Prostate gland (tissue), 2 donors: ENCODE measurements at places on chromosomes 1 and 21. TPM values are rescaled to one million over a fixed set of nuclear protein-coding genes. Genes with fewer than 3 reads are reported as not detected.
A peak's percentile ranks its signal among the peaks of the same experiment; 100 is the strongest.

GRCh38 chr1:58397187-58397820, 149.2 kb downstream of the OMA1 start:
- H3K36me3 ChIP-seq, result no peaks in the 10 kb centered on the region
- H3K27me3 ChIP-seq, result no peaks in the 10 kb centered on the region
- no peaks in the 10 kb centered on the region for H3K4me1 ChIP-seq
- no peak overlapping the region for H3K27ac ChIP-seq

DNA sequence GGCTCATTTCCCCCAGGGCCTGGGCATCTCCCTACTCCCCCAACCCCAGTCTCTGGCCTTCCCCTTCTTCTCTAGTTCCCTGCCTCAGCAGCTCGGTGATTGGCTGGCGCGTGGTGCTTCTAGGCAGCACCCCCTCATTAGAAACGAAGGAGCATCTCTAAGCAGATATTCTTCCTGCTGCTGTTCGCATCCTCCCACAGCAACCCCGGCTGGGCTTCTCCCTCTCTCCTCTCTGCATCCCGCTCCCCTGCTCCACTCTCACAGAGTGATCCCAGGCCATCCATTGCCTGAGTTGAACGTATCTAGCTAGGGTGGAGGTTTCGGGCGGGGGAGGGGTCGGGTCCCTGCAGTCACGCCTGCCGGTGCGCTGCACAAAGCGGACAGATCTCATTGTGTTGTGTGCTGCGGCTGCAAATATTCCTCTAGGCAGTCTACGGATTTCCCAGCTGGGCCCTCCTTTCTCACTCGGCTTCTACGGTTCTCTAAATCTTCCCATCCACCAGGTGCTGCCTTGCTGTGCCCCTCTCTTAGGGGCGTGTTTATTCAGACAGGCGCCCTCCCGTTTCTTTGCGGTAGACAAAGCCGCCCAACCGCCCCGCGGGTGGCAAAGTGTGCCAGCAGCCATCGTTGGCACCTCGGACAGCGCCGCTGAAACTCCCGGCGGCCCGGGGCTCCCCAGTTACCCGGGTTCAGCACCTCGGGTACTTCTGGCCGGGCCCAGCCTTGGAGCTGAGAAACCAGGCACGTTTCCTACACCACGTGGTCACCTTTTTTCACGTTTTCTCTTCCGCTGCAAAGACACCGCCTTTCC, 2.2 kb downstream of the CACNA1E start:
- peaks cover 23% of the 10 kb centered on the region for H3K27me3 ChIP-seq
- no peaks in the 10 kb centered on the region for H3K36me3 ChIP-seq
- H3K27ac ChIP-seq, result no peak overlapping the region
- DNase-seq, result no peak
- H3K4me1 ChIP-seq, result no peaks in the 10 kb centered on the region

GRCh38 chr21:38989379-38989744, 183.6 kb downstream of the ETS2 start:
- peaks cover 25% of the 10 kb centered on the region for H3K4me1 ChIP-seq
- H3K36me3 ChIP-seq, result no peaks in the 10 kb centered on the region
- H3K4me3 ChIP-seq, result no peak overlapping the region
- no peak for DNase-seq
- peaks cover 3% of the 10 kb centered on the region for H3K27me3 ChIP-seq
- peak overlapping the region; percentile 72 for H3K27ac ChIP-seq

DNA sequence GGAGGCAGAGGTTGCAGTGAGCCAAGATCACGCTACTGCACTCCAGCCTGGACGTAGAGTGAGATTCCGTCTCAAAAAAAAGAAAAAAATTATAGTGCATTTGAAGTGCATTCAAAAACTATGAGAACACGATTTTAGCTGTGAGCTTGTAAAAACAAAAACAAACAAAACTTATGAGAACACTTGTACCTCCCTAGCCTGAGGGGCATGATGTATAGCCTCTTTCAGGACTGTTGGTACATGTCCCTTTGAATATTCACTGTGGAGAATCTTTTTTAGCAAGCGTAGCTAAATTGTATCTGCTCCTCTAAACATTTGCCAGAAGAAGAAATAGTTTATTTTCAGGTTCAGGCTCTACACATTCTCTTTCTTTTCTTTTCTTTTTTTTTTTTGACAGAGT, 9.5 kb upstream of the DEGS1 start:
- H3K4me3 ChIP-seq, result no peak overlapping the region
- no peaks in the 10 kb centered on the region for H3K27me3 ChIP-seq
- H3K36me3 ChIP-seq, result no peaks in the 10 kb centered on the region
- no peaks in the 10 kb centered on the region for H3K4me1 ChIP-seq
- no peak overlapping the region for H3K27ac ChIP-seq

DNA sequence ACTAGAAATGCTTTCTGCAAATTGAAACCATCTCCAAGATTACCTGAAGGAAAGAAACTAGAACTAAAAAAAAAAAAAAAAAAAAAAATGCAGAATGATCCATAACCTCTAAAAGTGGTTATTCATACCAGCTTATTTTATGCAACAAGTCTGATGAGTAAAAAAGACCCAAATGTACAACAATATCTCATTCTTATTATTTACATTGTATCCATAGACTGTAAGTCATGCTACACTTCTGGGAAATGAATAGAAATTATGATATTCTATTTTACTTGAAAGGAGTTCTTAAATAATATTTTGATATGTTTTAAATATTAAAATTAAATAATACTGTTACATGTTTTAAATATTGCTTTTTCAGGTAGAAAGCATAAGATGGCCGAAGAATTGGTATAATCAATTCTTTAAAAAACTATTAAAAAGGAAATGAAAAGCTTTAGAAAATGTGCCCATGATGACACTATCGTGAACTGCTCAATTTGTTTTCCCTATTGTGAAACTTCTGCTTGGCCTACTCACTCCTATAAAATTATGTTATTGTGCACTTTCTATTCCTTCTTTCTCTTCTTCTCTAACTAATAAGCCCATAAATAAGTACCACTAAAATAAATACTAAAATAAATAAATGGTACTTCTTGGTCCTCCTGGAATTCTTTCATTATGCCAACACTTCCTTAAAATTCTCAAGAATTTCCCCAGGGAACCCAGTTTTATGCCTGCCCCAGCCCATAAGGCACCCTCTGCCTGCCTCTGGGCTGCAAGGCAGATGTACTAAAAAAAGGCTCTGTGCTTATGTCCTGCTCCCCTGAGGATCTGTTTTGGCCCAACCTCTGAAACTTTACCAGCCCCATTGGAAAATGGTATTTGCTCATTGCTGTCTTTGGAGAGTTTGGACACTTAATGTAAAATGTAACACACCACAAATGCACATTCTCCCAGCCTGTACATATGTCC, 18.1 kb downstream of the SAMSN1 start:
- H3K4me1 ChIP-seq, result no peaks in the 10 kb centered on the region
- no peak for DNase-seq
- H3K27ac ChIP-seq, result no peak overlapping the region
- H3K27me3 ChIP-seq, result no peaks in the 10 kb centered on the region
- H3K36me3 ChIP-seq, result no peaks in the 10 kb centered on the region

DNA sequence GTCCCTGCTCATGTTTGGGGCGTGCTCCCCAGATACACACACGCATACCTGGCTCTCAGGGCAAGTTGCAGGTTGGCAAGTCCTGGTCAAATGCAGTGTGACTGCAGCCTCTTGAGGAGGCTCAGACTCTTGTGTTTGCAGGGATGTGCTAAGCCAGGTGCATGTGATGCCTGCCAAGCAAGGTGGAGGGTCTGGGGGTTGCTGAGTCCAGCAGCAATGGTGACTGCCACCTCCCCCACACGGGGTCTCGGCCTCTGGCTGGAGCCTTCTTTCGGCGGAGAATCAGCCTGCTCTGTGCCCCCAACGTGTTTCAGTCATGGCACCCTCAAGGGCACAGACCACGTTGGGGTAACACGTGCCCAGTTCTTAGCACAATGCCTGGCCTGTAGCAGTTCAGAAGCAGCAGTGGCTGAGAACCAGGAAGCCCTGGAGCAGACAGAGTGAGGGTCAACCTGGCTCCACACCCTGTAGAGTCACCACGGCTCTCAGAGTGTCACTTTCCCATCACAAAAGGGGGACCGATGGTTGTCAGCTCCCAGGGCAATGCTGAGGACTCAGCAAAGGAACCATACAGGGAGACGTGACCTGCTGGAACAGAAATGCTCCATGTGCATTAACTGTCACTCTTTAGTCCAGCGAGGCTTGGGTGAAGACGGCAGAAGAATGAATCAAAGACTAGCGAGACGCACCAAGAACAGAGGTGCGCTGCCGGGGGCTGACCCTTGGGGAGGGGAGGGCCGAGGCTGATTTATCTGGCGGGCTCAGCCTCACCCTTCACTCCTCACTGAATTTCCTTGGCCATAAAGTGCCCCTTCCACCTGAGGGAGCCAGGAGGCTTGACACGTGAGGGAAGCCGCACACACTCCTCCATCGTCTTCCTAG, 109.0 kb downstream of the PGBD5 start:
- H3K27ac ChIP-seq, result no peak overlapping the region
- no peaks in the 10 kb centered on the region for H3K27me3 ChIP-seq
- H3K36me3 ChIP-seq, result no peaks in the 10 kb centered on the region
- H3K4me1 ChIP-seq, result no peaks in the 10 kb centered on the region
- H3K4me3 ChIP-seq, result no peak overlapping the region

DNA sequence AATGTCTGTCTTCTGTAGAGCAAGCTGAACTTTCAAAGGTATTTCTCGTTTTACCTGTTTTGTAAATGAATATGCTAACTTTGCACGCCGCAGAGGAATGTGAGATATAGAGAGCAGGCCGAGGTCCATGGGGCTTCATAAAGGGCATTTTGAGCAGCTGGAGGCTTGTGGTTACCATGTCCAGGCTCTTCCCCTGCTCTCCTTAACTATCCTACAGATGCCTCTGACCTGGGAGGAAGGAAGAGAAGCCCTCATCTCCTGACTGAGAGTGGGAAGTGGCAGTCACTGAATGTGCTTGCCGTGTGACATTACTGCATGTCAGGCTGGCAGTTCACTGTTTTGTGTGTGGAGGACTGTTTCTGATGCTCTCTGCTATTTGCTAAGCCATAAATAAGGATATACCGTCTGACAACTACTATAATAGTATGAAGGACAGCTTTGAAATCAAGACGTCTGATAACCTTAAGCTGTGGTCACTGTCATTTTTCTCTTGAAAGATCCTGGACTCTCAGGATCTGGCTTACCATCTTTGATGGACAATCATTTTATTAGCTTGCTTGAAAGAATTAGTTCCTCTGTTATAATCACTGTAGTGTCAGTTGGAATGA, 92.2 kb downstream of the DYRK1A start:
- no peak overlapping the region for H3K4me3 ChIP-seq
- DNase-seq, result no peak
- no peaks in the 10 kb centered on the region for H3K36me3 ChIP-seq
- H3K4me1 ChIP-seq, result peaks cover 13% of the 10 kb centered on the region

DNA sequence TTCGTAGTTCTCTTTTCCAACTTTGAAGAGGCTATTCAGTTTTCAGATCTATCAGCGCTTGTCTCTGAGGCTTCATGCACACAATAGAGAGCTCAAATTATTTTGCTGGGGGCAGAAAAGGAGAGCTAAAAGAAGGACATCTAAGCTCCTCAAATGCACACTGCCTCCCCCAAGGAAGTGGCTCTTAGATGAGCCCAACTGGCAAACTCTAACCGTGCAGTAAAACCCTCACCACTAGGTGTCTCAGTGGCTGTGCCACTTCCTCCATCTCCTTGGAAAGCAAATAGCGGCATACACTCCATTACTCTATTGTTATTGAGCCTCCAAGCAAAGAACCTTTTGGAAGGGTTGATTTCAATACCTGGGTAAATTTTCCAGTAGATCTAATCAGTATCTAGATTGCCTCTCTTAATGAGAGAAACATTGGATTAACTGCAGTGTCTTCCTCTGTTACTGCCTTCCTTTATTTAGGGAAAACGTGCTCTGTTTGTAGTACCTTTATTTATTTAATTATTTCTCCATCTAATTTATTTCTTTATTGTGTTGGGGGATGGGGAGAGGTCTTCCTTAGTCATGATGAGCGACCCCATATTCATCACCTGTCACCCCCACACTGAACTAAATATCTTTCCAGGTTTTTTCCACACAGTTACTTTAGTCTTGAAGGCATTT, 9.2 kb upstream of the SFPQ start:
- H3K4me3 ChIP-seq, result no peak overlapping the region
- H3K4me1 ChIP-seq, result no peaks in the 10 kb centered on the region
- H3K27me3 ChIP-seq, result no peaks in the 10 kb centered on the region
- H3K27ac ChIP-seq, result no peak overlapping the region

GRCh38 chr1:226487921-226488320, 60.6 kb upstream of the STUM start:
- H3K36me3 ChIP-seq, result no peaks in the 10 kb centered on the region
- H3K27me3 ChIP-seq, result no peaks in the 10 kb centered on the region
- no peak overlapping the region for H3K27ac ChIP-seq
- no peak overlapping the region for H3K4me3 ChIP-seq

DNA sequence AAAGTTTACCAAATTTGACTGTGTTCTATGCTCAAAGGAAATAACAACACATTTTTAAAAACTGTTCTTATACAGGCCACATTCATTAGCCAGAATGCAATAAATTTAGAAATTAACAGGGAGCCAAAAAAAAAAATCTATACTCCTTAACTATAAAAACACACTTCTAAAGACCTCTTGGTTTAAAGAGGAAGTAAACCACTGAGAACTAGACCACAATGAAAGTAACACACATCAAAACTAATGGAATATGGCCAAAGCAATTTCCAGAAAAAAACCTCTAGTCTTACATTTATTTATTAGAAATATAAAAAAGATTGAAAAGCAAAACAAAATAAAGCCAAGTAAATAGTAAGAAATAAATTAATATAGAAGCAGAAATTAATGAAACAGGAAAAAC, 48.9 kb upstream of the GADD45A start:
- H3K4me3 ChIP-seq, result no peak overlapping the region
- no peaks in the 10 kb centered on the region for H3K4me1 ChIP-seq
- no peaks in the 10 kb centered on the region for H3K27me3 ChIP-seq
- DNase-seq, result no peak
- no peak overlapping the region for H3K27ac ChIP-seq

The OR2T3 gene
- not detected for total RNA-seq

The TFAP2E gene
- total RNA-seq, result 2.2 TPM
